HS-5 (cell line): ENCODE measurements at places on chromosomes 4 and X.
A peak's percentile ranks its signal among the peaks of the same experiment; 100 is the strongest.

DNA sequence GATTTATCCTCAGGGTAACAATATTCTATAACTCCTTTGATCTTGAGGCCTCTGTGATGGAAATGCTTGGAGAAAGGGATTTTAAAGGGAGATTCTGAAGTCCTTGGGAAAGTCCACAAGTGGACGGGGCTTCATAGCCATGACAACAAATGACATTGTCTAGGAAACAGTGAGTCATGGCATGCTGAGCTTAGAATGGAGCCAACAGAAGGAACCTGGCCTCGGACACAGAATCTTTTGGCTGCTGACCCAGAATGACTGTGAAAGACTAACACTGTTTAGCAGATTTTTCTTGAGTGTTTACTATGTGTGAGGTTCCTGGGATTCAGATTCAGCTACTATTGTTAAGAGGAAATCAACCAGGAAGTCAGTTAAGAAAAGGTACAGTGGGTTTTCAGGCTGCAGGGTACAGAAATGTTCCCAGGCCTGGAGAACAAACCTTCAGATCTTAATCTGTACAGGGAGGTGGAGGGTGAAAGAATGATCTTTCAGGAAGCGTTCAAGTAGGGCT is 18.1 kb upstream of the CXCL2 start:
- DNase-seq = no peak

GRCh38 chr4:10345381-10345784 is 111.8 kb downstream of the ZNF518B start:
- DNase-seq = no peak

DNA sequence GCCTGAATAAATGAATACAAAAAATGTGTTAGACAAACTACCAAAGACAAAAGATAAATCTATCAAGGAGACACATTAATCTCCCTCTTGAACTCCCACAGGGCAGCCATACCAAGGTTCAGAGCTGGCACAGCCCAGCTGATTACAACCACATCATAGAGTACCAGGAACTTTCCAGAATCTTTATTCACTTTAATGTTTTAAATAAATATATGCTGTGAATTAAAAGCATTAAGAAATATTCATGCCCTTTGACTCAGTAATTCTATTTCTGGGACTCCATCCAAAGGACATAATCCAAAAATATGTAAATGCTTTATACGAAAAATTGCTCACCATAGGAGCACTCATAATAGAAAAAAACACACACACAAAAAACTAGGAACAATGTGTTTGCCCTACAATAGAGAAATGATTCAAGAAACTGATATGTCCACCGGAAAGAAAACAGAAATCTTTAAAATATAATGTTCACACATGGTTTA is 126.0 kb downstream of the LDB2 start:
- no peak for DNase-seq

- no peak for DNase-seq
Observed at GRCh38 chr4:184669251-184669650, 19.7 kb downstream of the PRIMPOL start.

DNA sequence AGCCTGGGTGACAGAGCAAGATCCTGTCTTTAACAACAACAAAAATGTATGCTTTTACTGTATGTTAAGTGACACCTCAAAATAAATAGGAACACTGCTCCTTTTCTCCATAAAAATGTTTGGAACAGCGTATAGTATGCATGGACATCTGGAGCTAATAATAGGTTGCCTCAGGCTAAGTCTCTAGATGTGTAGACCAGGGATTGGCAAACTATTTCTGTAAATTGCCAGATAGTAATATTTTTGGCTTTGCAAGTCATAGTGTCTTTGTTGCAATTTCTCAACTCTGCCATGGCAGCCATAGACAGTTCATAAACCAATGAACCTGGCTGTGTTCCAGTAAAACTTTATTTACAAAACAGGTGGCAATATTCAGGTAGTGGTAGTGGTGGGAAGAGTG is 76.6 kb upstream of the CBLL2 start:
- DNase-seq = no peak

DNA sequence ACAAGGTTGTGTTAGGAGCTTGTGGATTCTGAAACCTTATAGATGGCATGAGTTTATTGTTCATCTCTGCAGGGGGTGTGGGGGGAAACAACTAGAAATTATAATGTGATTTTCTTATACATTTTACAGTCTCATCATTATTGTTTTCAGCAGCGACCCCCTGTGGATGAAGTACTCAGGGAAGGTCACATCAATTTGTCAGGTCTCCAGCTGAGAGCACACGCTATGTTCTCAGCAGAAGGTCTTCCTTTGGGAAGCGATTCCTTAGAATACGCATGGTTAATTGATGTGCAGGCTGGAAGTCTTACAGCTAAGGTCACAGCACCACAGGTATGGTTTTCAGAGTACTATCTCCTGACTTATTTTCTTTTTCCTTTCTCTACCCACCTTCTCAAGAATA is 72.2 kb downstream of the BLTP1 start:
- no peak for DNase-seq

GRCh38 chr4:177489471-177490246 is 47.4 kb upstream of the AGA start:
- no peak for DNase-seq

- DNase-seq = peak; percentile 20
Observed at GRCh38 chr4:66465111-66465510, 794.8 kb upstream of the EPHA5 start.

- DNase-seq = no peak
Observed at GRCh38 chrX:68989456-68989855, 160.6 kb downstream of the EFNB1 start.

DNA sequence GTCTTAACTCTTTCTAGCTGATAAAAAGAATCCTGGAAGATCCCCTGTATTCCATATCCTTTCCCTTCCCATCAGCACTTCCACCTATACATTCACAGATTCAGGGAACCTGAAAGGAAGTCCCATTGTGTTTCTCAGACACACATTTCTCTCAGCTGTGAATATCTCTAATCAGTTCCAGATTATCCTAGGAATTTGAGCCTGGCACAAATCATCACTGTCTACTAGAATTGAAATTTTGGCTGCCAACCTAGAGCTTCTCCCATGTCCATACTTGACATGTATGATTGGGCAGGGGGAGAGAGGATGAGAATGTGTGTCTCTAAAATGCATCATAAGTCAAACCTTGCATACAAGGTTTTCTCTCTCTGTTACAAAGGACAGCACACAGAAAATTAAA is 53.1 kb downstream of the NDST3 start:
- DNase-seq = no peak

DNA sequence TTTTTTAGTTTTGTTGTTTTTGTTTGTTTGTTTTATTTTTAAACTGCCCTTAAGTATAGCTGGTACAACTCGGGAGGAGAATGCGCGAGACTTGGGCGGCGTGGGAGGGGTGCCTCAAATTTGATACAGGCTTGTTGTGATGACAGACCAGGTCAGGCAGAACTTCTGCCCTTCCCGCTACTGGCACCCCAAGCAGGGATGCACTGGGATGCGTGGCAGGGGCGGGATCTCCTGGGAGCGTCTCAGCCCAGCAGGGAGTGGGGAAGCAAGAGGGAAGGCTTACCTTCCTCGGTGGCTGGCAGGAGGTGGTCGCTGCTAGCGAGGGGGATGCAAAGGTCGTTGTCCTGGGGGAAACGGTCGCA is 851 bp downstream of the SFRP2 start:
- no peak for DNase-seq

- no peak for DNase-seq
Observed at GRCh38 chr4:110411574-110412011, 64.4 kb upstream of the ENPEP start.

GRCh38 chrX:45771114-45771513 is 570.4 kb upstream of the DIPK2B start:
- peak; percentile 84 for DNase-seq

DNA sequence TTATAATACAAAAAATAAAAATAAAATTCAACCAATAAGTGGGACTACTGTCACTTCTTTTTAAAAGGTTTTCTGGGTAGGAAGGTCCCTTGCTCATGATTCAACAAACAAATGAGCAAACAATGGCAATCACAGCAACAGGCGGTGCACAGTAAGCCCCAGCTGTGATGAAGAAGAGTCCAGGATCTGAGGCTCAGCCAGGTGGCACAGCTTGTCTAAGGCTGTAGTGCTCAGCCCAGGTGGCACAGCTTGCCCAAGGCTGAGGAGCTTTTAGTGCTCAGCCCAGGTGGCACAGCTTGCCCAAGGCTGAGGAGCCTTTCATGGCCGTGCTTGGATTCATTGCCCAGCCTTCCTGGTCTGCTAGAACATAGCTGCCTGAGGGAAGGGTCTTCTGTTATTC is 75.0 kb downstream of the ZFYVE28 start:
- no peak for DNase-seq

GRCh38 chr4:110475881-110476818 is at the start of gene ENPEP:
Gene ENPEP, plus strand, starts transcription at chr4:110476155. Its CDS starts 260 bp downstream, at chr4:110476415.
- DNase-seq = no peak

- DNase-seq = no peak
Observed at GRCh38 chr4:173318648-173319211, 15.4 kb downstream of the HMGB2 start.

DNA sequence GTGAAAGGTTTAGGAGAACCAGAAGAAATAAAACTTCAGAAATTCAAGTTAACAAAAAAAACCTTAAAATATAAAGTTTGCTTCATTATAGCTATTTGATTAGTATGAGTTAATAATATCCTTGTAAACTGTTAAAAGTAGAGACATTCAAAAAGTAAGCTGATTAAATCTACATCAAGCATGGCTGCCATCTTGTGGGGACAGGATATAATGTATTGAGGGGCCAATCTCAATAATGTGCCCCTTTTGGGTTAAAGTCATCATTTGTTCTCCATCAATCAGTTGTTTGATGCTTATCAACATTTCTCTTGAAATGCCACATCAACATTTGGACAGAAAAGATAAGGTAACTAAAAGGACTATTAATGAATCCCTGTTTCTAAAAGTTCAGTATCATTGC is 4.6 kb upstream of the GRID2 start:
- DNase-seq = no peak

DNA sequence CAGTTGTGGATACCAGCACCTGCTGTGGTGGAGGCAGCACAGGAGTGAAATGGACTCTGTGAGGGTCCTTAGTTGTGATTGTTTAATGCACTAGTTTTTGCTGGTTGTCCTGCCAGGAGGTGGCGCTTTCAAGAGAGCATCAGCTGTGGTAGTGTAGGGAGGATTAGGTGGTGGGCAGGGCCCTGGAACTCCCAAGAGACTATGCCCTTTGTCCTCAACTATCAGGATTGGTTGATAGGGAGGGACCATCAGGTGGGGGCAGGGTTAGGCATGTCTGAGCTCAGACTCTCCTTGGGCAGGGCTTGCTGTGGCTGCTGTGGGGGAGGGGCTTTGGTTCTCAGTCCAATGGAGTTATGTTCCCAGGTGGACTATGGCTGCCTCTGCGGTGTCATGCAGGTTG is 121.9 kb downstream of the RRAGB start:
- DNase-seq = no peak

GRCh38 chr4:8905226-8905772 is 33.7 kb upstream of the HMX1 start:
- DNase-seq = no peak

DNA sequence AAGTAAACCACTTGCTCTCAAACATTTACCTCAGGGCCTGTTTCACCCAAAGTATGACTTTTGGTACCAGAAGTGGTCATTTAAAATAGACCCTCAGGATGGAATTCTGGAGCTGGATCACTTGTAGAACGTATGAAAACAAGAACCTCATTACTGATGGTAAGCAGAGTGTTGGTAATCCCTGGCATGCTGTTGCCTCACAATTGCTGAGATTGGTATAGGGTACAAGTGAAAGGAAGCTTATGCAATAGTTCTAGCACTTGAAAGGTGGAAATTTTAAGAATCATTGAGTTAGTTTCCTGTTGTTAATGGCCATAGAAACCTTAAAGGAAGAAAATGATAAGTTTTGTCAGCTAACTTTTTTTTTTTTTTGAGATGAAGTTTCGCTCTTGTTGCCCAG is 22.3 kb upstream of the THOC2 start:
- DNase-seq = no peak

- DNase-seq = no peak
Observed at GRCh38 chr4:81676537-81676936, 204.8 kb upstream of the RASGEF1B start.

- DNase-seq = no peak
Observed at GRCh38 chr4:9800848-9801247, 19.4 kb downstream of the DRD5 start.
